ENCODE measurements at places on chromosomes 2 and 18.
A peak's percentile ranks its signal among the peaks of the same experiment; 100 is the strongest.

DNA sequence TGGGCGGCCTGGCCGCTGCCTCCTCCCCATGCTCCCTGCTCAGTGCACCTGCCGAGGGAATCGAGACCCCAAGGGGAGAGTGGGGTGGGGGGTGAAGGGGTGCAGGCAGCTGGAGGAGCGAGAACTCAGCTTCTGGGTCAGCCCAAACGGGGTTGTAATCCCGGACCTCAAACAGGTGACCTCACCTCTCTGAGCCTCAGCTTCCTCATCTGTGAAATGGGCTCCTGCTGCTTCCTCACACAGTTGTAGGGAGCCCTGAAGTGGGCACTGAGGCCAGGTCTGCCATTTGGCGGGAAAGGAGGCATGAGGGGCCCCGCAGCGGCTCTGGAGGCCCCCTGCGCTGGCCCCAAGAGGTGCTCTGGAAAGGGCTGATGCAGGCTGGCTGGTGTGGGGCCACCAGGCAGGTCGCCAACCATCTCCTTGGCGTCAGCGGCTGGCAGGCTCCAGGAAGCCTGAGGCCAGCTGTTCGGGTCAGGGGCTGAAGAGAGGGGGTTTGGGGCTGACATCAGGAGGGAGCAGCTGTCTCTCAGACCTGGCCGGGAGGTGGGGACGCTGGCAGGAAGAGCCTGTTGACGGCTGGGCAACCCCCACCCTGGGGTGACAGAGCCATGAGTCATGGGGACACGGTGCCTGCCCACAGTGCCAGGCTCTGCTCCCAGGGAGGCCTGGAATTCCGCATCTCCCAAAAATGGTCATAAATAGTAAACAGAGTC lies 4.9 kb downstream of the KLHL30 start:
- no peak for DNase-seq

DNA sequence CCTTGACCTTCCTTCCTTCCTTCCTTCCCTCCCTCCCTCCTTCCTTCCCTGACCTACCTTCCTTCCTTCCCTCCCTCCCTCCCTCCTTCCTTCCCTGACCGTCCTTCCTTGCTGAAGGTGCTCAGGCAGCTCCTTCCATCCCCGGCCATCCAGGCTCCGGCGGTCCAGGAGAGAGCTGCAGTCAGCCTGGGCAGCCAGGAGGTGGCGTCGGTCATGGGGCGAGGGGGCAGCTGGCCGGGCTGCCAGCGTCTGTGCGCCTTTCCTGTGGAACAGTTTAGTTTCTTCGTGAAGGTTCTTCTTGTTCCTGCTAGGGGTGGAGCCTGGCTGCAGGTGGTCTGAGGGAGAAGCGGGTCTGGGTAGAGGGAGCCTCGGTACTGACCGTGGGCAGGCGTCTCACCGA lies 15.7 kb downstream of the GPR35 start:
- no peak for DNase-seq

DNA sequence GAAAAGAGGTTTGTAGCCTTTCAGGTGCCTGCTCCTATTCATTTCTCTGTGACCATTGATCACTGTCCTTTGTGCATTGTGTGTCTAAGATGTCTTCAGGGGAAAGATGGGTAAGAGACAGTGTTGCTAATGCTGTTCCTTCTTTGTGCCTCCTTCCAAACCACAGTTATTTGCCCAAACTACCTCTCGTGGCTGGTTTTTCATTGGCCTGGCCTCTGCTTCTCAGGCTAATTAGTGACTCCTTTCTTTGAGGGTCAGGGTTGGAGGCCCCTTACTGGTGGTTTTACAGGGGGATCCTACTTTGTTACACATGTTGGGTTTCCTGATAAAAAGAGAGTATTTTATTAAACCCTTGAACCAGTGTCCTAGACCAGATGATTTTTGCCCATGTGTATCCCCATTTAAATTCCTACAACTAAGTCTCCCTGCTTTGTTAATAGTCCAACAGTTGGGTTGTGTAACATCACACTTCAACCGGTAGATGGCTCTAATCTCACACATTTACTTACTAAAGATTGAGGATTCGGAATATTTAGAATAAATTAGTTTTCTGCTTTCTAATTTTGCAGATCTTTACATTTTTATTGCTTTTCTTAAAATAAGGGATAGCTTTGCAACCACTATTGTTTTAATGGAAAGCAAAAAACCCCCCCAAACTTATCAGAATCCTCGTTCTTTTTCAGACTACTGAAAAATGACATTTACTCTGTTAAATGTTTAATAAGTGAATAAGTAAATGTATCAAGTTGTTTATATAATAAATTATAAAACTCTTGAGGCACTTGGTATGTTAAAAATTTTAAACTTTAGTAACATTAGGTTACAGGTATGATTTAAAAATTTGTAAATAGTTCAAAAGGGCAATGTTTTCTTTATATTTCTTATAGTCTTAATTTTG lies 2.4 kb downstream of the MARS2 start:
- DNase-seq, result no peak

- no peak for DNase-seq
These were observed 33.9 kb upstream of the GALNT3 start for GRCh38 chr2:165827921-165828276.

DNA sequence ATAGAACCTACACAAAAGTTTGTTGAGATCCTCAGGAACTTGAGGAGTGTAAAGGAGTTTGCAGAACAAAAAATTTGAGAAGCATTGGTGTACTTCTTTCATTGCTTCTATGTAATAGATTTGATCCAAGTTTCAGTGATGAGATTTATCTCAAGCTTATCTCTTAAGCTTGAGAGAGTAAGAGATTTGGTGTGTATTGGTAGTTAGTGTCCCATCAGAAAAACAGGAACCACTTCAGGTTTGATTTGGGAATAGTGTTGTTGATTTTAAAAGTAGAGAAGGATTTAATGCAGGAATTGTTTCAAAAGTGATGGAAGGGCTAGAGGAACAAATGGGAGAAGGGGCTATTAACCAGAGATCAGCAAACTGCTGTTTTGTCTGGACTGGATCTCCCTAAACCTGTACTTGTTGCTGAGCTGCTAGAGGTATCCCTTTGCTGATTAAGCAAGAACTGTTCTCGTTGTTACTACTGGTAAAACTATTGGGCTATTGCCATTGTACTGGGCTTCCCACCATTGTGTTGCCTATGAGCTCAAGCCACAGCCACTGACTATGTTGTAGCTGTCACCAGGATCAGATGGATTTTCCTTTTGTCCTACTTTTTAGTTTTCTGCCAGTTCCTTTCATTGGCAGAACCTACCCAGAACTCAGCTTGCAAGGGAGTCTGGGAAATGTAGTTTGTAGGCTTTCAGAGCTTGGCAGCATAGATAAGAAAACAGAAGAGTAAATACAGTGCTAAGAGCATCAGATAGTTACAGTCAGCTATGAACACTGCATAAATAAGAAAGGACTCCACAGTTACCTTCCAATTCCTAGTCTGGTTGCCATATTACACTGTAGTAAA lies 39.3 kb downstream of the RAB10 start:
- no peak for DNase-seq

DNA sequence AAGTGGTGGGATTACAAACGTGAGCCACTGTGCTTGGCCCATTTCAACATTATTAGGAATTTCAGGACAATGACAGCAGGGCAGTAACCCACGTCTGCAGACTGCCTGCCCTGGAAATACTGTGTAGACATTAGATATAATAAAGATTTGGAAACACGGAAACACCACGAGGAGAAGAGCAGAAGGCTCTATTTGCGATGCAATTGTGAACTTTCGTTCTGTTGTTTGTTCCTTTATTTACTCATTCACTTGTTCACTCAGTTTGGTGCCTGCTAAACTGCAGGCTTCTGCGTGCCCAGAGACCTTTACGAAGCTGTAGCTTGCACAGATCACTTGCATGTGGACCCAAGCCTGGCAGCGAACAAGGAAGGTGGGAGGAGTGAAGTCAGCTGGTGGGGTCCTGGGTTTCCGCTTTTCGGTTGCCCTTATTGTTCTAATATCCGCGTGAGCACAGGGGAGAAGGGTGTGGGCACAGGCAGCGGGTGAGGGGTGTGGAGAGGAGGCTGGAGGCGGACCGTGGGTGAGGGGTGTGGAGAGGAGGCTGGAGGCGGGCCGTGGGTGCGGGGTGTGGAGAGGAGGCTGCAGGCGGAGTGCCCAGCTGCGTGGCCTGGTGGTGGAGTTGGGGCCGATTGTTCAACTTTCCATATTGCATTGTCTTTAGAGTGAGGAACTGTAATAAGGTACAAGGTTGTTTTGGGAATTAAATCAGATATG lies 3.4 kb downstream of the COLEC11 start:
- no peak for DNase-seq

DNA sequence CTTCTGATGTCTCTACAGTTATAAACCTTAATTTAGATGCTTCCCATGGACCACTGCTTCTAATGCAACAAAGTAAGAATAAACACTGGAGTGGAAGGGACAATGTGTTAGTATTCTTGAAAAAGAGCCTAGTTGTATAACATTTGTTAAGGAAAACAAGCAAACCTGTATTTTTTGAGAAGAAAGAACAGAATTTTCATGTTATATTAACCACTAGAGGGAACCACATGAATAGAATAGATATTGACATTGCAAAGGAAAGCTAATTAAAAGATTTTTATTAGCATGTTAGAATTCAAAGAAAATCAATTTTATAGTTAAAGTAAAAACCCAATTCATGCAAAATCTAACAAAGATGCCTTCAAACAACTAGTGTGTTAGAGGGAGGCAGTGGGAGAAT lies 151.2 kb upstream of the BARD1 start:
- DNase-seq, result no peak

- DNase-seq, result no peak
These were observed 104.3 kb downstream of the VWC2L start for GRCh38 chr2:214515111-214515510.

- no peak for DNase-seq
These were observed 73.1 kb downstream of the DNAH7 start for GRCh38 chr2:195995499-195995898.

GRCh38 chr2:20603791-20604190 lies 47.1 kb downstream of the HS1BP3 start:
- no peak for DNase-seq

DNA sequence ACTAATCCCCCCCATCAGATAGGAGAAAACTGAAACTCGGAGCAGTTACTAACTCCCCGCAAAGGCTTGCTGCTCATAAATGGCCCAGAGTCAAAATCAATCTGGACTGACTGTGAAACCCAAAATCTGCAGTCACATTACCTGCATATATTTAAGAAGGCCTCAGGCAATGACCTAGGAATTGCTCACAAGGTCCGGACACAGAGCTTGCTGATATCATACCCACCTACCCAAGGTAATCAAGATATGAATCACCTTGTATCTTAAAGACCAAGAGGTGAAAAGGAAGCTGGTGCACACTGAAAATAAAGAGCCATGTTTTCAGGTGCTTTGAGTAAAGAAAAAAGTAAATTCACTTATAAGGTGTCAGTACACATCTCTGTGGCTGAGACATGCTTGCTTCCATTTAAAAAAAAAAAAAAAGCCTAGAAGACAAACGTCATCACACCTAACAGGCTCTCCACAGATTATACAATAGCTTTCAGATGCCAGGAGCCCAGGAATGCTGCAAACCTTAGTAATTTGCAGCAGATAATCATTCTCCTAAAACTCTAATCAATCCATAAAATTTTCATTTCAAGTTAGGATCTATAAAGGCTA lies 195.4 kb downstream of the ZEB2 start:
- no peak for DNase-seq

GRCh38 chr2:41267929-41268659 lies 779.7 kb upstream of the PKDCC start:
- no peak for DNase-seq

DNA sequence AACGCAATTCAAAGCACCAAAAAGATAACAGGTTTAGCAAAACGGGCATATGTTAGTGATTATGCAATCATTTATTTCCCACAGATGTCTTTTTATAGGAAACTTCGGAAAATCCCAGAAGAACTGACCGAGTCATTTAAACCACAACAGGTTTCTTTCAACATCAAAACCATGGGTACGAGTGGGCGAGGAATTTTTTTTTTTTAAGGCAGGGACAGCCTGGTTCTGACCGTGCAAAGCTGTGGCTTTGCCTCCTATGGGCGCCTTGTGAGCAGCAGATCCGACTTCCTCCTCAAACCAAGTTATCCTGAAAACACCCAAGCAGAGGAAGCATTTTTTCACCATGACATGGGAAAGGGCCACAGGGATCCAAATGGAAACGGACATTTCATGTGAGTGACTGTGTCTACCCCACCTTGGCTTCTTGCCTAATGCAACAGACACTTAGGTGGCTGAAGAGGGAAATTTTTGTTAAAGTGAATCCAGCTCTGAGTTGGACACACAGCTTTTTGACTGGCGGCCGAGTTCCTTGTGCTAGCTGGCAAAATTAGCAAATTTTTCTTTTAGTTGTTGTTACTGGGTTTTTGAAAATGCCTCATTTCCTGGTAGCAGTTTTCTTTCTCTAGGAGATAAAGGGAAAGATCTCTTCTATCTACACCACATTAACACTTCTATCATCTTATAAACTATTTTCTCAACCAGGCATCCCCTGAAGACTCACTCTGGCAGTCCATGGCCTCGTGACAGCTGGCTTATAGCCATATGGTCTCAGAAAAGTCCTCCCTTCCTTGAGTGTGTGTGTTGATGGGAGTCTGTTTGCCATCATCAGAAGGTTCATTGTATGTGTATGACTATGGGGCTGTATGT lies 487.4 kb upstream of the ZEB2 start:
- DNase-seq, result no peak

- DNase-seq, result no peak
These were observed 70.6 kb upstream of the FOSL2 start for GRCh38 chr2:28322051-28322450.

GRCh38 chr2:135004005-135004746 lies 43.1 kb downstream of the MAP3K19 start:
- DNase-seq, result peak; percentile 64

GRCh38 chr2:172735582-172736423 lies at the start of gene RAPGEF4:
RAPGEF4 (plus strand) TSS chr2:172735845; CDS start chr2:172735984, 139 bp downstream.
- DNase-seq, result no peak

DNA sequence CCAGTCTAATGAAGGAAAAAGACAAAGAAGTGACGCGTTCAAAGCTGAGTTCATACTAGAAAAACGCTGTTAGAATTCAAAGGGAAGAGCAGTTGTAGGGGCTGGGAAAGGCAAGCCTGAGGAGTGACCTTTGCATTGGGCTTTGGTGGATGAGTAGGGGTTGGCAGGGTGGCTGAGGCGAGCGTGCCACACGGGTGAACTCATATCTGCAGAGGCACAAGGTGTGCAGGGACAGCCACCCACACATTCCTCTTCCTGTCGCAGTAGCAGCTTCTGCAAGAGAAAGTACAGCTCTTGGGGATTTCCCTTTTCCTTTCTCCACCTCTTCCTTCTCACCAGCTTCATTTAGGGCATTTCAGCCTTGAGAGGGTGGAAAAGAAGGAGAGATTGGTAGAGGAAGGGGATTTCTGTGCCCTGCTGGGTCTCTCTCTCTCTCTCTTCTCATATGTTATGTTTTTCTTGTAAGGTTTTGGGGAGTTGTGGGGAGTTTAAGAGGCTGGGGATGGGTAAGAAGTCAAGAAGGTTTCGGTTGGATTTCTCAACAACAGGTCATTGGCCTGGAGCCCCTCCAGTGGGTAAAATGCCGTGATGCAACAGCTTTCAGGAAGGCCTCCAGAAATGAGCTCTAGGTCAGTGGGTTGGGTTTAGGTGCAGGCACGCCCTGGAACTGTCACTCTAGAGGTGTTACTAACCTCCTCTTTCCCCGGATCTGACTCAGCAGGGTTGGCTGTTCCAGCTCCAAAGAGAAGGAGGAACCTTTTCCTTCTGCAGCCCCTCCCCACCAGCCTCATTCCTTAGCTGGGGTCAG lies 40.1 kb downstream of the ODC1 start:
- DNase-seq, result peak; percentile 23

- DNase-seq, result no peak
These were observed 2.1 kb upstream of the TMEM131 start for GRCh38 chr2:97997784-97998392.

GRCh38 chr2:188785490-188785889 lies 188.7 kb upstream of the COL3A1 start:
- DNase-seq, result no peak
